Muscle of leg (tissue), 16 donors: ENCODE measurements at places on chromosomes 6 and 20. TPM values are rescaled to one million over a fixed set of nuclear protein-coding genes. Genes with fewer than 3 reads are reported as not detected.

GRCh38 chr6:116087437-116088027 is 13.1 kb upstream of the NT5DC1 start:
- no peaks in the 10 kb centered on the region for H3K36me3 ChIP-seq
- H3K27me3 ChIP-seq: no peaks in the 10 kb centered on the region
- H3K27ac ChIP-seq: no peak overlapping the region
- H3K4me1 ChIP-seq: no peaks in the 10 kb centered on the region
- no peak overlapping the region for H3K4me3 ChIP-seq

Gene FLRT3
- 17.1 TPM for total RNA-seq

Gene MARCKS
- total RNA-seq: 210 TPM

- H3K4me3 ChIP-seq: no peak overlapping the region
- no peak overlapping the region for H3K27ac ChIP-seq
- no peak for DNase-seq
- no peaks in the 10 kb centered on the region for H3K4me1 ChIP-seq
- H3K36me3 ChIP-seq: no peaks in the 10 kb centered on the region
Observed at GRCh38 chr6:29491574-29491973, 3.8 kb upstream of the MAS1L start.

DNA sequence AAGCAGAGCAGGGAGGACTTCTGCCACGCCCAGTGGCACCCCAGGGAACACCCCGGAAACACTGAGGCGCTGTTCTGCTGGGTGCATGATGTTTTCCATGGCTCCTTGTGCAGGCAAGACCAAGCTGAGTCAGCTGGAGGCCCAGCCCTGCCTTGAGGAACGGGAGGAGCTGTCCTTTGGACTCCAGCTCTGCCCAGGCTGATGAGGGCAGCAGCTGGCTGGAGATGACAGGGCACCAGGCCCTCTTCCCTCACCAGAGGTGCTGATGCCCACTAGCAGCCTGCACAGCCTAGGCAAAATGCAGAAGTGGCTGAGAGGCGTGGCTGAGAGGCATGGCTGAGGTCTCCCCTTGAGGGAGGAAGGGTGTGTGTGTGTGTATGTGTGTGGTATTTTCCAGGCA is 2.4 kb downstream of the C6orf132 start:
- no peak for DNase-seq
- no peaks in the 10 kb centered on the region for H3K36me3 ChIP-seq
- H3K4me1 ChIP-seq: peaks cover 16% of the 10 kb centered on the region
- H3K27ac ChIP-seq: no peak overlapping the region
- no peak overlapping the region for H3K4me3 ChIP-seq
